ENCODE measurements at places on chromosomes 12 and 14. TPM values are rescaled to one million over a fixed set of nuclear protein-coding genes. Genes with fewer than 3 reads are reported as not detected.

The GABARAPL1 gene
- 34.8 TPM for total RNA-seq

The BCAT1 gene
- 11.2 TPM for total RNA-seq

The SIRT4 gene
- 0.87 TPM for total RNA-seq

The TAS2R8 gene
- total RNA-seq = not detected

The SLC38A4 gene
- total RNA-seq = not detected

The DPPA3 gene
- total RNA-seq = not detected

The DAO gene
- total RNA-seq = not detected

The CNPY2 gene
- 154 TPM for total RNA-seq

The BCL2L2 gene
- 19.7 TPM for total RNA-seq

The TSPAN11 gene
- total RNA-seq = 0.11 TPM

The ZDHHC17 gene
- total RNA-seq = 15.0 TPM

The DNAH10 gene
- total RNA-seq = 0.36 TPM

The PACS2 gene
- total RNA-seq = 30.9 TPM

The MGAT4C gene
- 0.09 TPM for total RNA-seq

The KIF26A gene
- total RNA-seq = 3.7 TPM

The ETFRF1 gene
- total RNA-seq = 8.2 TPM

The KLRD1 gene
- not detected for total RNA-seq

The BBOF1 gene
- total RNA-seq = 2.7 TPM

The POU6F1 gene
- 1.7 TPM for total RNA-seq

The AMDHD1 gene
- total RNA-seq = 2.8 TPM

The BCL7A gene
- total RNA-seq = 9.9 TPM

The TFCP2 gene
- 20.6 TPM for total RNA-seq

The PALS1 gene
- total RNA-seq = 20.1 TPM

The SPRYD4 gene
- 1.8 TPM for total RNA-seq

The ENO2 gene
- 42.1 TPM for total RNA-seq

The TNS2 gene
- total RNA-seq = 11.6 TPM

The WIF1 gene
- total RNA-seq = not detected

The TPPP2 gene
- not detected for total RNA-seq

The OLR1 gene
- 2.6 TPM for total RNA-seq

Measured in A549 treated with CpdA at 1 μM for 4 hours (cell line).